ENCODE measurements at places on chromosomes 6 and 20. TPM values are rescaled to one million over a fixed set of nuclear protein-coding genes. Genes with fewer than 3 reads are reported as not detected.

DNA sequence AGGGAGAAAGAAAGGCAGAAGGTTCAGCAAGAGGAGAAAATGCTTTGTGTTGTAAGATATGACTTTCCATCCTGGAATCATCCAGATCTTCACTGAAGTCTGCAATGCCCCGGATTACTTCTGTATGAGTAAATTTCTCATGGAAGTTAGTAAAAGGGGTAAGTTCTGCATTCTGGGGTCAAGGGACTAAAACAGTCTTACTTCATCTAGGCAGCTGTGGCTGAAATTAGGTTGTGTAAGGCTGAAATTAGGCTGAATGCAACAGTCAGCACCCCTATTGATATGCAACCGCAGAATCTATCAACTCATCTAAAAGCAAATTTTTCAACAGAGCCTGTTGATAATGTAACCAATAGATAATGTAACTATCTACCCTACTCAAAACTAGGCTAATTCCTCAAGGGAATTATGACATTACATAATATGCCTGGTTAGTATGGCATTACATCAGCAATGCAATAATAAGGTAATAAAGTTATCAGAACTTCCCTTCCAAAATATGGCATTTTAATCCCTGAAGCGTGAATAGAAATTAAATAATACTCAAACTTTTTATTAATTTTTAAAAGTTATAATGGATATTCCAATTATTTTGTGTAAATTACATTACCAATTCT, 671.7 kb upstream of the CITED2 start:
- no peak overlapping the region for H3K4me3 ChIP-seq
- DNase-seq, result no peak
- no peaks in the 10 kb centered on the region for H3K4me1 ChIP-seq
- no peak overlapping the region for H3K27ac ChIP-seq
- H3K36me3 ChIP-seq, result no peaks in the 10 kb centered on the region

DNA sequence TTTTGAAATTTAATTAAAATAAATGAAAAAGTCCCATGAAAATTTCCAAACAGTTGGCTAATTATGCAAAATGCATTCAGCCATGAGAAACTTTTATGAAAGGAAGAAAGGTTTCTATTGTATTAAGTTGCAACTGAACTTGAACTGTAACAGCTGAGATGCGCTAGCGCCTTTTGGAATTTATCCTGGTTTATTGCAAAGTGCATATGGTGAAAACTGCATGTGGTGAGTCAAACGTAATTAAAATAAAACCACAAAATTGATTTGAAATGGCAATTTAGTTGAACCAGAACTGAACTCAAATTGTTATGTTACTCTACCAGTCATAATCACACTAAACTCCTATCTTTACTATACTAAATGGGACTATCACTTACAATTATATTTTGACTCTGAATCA, 46.4 kb upstream of the COL21A1 start:
- no peaks in the 10 kb centered on the region for H3K4me1 ChIP-seq
- H3K27me3 ChIP-seq, result no peaks in the 10 kb centered on the region
- no peaks in the 10 kb centered on the region for H3K36me3 ChIP-seq
- no peak for DNase-seq
- no peak overlapping the region for H3K4me3 ChIP-seq

- H3K27me3 ChIP-seq, result no peaks in the 10 kb centered on the region
- DNase-seq, result no peak
- no peaks in the 10 kb centered on the region for H3K4me1 ChIP-seq
- H3K4me3 ChIP-seq, result no peak overlapping the region
- H3K27ac ChIP-seq, result no peak overlapping the region
Measured at GRCh38 chr20:51104960-51105920, 82.3 kb upstream of the KCNG1 start.

- no peaks in the 10 kb centered on the region for H3K36me3 ChIP-seq
- H3K4me3 ChIP-seq, result no peak overlapping the region
Measured at GRCh38 chr20:37915434-37915787, 12.5 kb downstream of the VSTM2L start.

DNA sequence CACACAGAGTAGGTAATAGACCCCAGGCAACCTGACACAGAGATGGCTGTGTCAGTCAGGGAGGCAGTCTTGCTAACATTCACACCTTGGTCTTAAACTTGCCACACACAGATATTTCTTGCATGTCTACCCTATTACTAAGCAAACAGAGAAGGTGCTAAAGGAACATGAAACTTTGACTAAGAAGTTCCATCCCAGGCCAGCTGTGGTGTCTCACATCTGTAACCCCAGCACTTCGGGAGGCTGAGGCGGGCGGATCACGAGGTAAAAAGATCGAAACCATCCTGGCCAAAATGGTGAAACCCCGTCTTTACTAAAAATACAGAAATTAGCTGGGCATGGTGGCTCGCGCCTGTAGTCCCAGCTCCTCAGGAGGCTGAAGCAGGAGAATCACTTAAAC, 222.4 kb upstream of the JARID2 start:
- H3K4me1 ChIP-seq, result no peaks in the 10 kb centered on the region
- DNase-seq, result no peak
- H3K36me3 ChIP-seq, result no peaks in the 10 kb centered on the region
- no peaks in the 10 kb centered on the region for H3K27me3 ChIP-seq

The CRIP3 gene
- total RNA-seq, result 1.5 TPM

All from upper lobe of left lung (tissue), 6 donors.